ENCODE measurements at places on chromosomes 7 and 10.

GRCh38 chr7:143877098-143877497 lies 24.9 kb downstream of the TCAF1 start:
- DNase-seq: no peak

DNA sequence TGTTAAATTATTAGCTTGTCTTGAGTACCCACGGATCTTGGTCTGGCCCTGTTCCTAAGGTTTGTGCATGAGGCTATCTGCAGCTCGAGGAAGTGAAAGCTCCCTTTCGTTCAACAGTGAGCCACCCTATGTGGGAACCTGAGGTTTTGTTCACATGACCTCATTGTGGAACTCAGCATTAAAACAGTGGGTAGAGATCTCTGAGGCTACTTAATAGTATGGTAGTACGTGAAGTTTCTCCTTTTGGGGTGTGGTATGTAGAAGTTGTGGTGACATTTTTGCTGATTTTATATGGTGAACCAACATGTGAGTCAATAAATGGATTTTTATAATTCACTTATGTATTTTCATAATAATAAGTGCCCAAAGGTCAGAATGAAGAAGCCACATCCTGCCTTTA lies 252.7 kb upstream of the FERD3L start:
- DNase-seq: no peak

GRCh38 chr10:128307820-128308219 lies 181.6 kb upstream of the MKI67 start:
- no peak for DNase-seq

GRCh38 chr10:620417-620816 lies 69.1 kb downstream of the DIP2C start:
- no peak for DNase-seq

DNA sequence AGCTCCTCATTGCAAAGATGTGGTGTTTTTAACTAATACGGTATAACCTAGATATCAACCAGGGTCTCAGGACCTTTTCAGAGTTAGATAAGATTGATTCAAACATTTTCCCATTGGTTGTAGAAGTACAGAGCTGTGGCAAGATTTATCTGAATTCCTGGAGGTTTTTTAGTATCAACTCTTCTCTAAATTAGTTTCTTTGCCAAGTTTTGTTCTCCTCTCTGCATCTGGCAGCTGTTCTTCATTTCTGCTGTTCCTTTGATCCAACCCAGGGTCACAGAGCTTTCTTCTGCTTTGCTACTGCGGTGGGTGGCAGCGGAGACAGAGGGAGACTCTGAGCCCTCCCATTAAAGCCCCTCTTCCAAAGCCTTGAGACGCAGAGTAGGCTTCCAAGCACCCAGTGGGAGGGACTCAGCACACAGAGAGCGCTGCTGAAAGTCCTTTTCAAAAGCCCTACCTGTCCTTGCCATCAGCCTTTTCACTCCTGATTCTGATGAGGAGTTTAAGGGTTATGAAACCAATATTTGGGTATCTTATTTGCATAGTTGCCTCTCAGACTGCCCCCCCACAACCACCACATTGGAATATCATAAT lies 146.3 kb upstream of the EEPD1 start:
- no peak for DNase-seq

- no peak for DNase-seq
Measured at GRCh38 chr7:44395067-44395466, 69.7 kb upstream of the CAMK2B start.

DNA sequence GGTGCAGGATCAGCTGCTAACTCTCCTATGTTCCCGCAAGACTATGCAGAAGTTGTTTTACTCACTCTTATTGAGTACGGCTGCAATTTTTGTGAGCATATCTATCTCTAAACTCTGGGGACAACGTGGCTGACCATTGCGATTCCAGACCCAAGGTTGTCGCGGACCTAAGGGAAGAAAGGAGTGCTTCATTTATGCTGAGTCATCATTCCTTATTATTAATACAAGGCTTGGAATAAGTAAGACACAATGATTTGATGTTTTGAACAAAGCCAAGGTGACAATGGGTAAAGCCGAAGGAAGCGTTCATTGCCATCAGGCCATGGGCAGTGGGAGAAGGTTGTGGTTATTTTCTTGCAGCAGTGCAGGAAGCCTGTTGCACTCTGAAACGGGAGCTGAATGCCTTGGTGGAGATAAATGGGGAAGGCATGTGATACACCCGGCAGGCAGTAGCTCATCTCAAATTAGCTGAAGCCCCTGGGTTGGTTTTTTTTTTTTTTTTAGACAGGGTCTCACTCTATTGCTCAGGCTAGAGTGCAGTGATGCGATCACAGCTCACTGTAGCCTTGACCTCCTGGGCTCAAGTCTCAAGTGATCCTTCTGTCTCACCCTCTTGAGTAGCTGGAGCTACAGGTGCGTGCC lies 605.7 kb downstream of the TYW1 start:
- DNase-seq: no peak

DNA sequence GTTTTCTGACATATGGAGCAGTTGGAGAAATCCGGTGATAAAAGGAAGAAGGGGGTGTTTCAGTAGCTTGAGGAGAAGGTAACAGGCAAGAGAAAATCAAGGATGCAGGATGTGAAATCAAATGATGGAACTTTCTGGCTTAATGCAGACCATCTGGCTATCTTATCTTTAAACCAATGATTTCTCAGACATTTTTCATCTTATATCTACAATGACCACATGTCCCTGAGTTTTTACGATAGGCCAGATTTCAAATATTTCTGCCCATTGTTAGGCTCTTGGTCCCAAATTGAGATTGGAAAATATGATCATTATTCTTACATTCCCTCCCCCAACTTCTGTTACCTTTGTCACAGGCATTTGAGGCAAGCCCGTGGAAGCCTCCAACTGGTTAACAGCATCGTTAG lies 486.8 kb downstream of the SUGCT start:
- no peak for DNase-seq

DNA sequence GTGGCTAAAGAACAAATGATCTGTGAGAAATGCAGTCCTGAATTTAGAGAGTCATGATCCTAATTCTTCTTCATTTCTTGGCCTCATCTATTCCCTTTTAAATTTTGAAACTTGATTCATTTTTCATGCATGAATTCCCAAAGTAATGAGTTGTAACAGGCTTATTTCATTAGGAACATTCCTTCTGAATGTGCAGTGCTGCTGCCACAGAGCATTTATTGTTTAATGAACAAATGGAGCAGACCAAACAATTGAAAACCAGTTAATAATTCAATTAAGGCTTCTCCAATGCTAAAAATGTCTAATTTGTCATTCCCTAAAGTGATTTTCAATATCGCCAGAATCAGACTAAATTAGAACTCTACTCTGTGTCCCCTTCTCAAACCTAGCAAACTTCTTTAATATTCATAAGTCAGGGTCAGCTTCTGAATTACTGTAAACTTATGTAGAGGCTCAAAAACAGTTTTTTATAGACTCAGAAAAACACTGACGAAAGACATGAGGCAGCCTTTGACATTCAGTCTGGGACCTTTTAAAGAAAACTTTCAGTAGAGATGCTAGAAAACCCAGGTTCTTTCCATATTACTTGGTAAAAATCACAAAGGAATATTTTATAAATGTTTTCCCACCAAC lies 14.5 kb downstream of the LSMEM1 start:
- DNase-seq: no peak

DNA sequence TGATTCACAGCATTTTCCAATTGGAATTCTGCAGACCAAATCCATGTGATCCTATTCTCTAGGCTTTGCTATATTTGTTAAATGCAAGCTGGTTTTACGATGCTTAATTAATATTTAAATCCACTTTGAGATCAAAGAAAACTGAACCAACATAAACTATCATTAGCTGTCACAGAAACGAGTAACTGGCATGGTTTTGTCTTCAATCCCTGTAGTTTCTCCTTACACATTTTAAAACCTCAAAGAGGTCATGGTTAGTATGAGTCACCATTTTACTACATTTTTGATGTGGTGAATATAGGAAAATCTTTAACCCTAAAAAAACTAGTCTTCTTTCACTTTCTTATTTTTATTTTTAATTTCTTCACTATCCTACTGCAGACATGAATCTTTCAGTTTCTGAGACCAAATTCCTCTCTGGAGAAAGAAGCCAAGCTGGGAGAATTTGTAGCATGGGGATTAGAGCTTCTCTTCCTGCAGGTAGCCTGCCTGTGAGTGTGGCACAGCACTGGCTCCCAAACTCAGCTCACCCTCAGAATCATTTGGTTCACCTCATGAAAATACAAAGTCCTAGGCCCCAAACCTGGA lies 8.7 kb upstream of the LIPM start:
- no peak for DNase-seq

- DNase-seq: no peak
Measured at GRCh38 chr7:92769394-92769699, 67.0 kb downstream of the CDK6 start.

GRCh38 chr7:142134909-142135308 lies 23.4 kb downstream of the MGAM2 start:
- no peak for DNase-seq
